Stimulated activated CD4-positive, alpha-beta T cell treated with anti-CD3 and anti-CD28 coated beads, Interleukin-1b, Interleukin-23, amount 100 ng/mL, for 4 hours (primary cell): ENCODE measurements at places on chromosomes 3 and 15.

DNA sequence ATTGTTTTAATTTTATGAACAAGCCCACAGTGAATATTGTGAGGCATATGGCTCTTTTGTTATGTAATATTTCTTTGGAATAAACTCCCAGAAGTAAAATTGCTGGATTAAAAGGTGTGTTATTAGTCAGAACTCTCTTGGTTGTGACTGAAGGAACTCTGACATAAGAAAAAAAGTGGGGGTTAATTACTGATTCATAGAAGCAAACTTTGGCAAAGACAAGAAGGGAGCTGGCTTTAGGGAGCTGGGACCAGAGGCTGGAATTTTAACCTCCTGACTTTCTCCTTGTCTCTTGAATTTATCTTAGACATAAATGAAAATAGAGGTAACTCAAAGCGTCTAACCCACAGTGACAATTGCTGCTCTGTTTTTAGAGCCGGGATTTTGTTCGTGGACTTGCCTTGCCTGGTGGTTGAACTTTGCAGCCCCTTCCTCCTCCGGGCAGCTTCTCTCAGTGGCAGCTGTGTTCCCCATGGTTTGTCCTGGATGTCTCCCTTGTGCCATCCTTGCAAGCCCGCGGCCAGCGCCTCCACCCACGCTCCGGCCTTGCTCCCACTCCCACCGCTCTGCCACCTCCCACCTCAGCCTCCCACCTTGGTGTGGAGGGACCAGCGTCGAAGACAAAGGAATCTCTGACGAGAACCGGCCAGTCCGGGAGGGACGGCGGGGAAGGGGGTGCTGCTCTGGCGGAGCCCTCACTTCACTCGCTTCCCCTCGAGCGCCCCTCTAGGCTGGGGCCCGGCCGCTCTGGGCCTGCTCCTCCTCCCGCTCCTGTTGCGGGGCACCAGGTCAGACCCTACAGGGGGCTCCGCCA lies 28.0 kb downstream of the ARHGAP31 start:
- DNase-seq = no peak

GRCh38 chr3:38842266-38842965 lies 26.4 kb upstream of the SCN10A start:
- no peak for DNase-seq

DNA sequence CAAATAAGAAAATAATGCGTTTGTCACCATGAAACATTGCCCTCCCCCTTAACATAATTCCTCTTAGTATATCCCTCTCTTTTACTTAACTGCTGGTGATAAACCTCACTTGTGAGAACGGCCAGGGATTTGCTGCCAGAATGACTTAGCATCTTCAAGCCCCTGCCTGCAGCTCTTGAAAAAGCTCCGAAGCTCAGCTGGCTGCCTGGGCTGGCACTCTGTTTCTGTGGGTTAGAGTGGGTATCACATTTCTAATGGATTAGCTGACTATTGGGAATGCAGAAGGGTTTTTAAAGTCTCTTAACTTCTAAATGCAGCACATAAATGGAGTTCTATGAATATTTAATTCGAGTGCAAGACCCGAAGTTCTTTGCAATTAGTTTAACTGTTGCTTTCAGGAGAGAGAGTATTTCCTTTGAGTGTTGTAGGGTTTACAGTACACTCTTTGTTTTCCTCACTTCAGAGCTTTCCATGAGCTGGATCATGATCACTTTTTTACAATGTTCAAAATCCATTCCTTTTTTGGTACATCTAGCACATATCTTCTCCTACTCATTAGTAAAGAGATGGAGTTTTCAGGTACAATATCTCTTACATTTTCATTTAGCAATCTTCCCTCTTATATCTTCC lies 124.7 kb upstream of the RBMS3 start:
- no peak for DNase-seq

- no peak for DNase-seq
Measured at GRCh38 chr15:100439514-100439913, 89.2 kb downstream of the CERS3 start.

DNA sequence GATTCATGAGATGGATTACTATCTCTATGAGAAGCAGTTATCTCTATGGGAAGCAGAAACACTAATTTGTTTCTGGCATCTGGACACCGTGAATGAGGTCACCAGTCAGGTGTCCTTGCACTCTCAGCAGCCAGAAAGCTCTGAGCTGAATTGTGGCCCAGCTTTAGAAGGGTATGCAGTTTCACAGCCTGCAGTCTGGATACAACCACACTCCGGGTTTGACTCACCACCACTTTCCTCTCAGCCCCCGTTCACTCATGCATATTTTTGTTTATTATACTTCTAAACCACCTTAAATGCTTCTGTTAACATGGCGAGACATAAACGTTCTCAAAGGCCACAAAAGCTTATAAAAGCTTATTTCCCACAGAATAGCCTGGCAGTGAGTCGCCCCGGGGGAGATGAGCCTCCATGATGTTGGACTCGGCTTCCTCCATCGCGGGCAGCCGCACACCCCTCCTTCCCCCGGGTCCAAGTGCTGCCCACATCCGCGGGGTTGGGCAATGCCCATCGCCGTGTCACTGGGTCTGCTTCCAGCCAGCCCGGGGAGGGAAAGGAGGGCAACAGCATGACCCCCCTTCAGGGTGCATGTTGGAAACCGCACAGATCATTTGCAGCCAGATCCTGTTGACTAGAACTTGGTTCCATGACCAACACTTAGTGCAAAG lies 16.8 kb upstream of the SLC41A3 start:
- DNase-seq = no peak

DNA sequence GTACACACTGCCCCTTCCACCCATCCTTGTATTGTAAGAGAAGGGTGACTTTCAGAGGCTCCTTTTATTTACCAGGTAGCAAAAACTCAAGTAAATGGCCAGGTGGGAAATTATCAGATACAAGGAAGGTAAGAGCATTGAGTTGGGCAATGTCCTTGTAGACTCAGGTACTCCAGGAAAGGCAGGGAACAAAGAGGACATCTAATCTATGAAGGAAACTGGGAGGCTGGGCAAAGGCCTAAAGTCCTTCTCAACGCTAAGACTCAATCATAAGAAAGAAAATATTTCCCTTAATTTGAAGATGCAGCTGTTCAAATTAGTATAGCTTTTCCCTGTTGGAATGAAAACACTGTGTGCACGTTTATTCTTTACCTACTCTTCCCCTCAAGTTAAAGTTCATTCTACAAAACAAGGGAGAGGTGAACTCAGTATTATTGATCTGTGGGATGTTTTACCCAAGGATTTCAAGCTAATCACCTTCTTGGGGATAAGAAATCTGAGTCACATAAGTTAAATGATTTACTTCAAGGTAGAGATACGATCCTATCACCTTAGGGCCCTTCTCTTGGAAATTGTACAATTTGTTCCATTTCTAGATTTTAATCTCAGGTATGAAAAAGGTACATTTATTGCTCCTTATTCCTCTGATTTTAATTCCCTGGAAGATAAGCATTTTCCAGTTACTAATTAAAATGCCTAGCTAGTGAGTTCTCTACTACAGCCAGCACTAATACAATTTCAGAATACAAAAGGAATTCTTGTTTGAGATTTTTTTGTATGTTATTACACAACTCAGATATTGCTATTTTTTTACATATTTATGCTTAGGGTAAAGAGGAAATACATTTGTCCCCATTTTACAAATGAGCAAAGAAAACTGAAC lies 80.6 kb downstream of the PLD1 start:
- no peak for DNase-seq

GRCh38 chr15:65396283-65396964 lies 18.6 kb upstream of the IGDCC3 start:
- no peak for DNase-seq

- no peak for DNase-seq
Measured at GRCh38 chr15:49620199-49620598, 419 bp downstream of the FAM227B start.

DNA sequence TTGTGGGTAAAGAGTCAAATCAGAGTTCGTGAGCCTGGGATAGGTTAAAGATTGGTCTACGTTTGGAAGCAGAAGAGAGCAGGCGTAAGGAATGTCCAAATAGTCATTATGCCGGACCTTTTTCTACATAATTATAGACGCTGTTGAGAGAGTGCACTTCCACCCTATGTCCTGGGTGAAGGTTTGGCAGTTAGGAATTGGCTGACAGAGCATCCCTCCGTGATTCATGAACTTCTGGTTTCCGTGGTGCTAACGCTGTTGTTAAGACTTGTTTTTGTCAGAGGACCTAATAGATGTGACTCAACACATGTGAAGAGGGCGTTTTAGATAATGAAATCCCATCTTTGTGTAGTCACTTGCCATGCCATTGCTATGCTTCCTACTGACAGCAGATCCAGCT lies 1.1 kb downstream of the EAF1 start:
- no peak for DNase-seq

GRCh38 chr3:124876401-124876878 lies 10.7 kb downstream of the ITGB5 start:
- no peak for DNase-seq

DNA sequence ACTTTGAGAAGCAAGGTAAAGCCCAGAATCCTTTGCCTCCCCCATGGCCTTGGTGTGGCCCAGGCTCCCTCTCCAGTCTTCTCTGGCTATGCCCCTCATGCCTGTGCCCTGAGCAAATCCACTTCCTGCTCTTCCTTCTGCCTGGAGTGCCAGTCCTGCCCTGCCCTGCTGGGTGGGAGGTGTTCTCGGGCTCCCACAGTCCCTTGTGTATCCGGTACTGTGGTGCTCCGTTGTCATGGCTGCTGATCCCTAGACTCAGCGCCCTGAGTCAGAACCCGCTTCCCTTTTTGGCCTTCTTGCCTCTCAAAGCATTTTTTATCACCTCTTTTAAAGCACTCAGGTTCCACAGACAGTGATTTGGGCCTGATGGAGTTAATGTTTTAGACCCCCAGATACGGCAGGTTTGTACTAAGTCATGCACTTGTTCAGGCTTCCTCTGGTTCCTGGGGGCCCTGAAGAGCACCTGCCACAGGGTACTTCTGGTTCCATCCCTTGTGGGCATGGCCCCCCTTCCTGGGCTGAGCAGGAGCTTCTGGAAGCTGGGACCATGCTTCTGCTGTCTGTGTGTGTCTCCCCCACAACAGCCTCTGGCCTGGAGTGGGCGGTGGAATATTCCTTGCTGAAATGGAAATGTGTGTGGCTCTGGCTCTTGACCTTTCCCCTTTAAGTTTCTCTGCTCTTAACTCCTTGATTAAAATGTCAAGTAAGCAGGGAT lies 29.6 kb upstream of the ADAMTS7 start:
- DNase-seq = no peak

DNA sequence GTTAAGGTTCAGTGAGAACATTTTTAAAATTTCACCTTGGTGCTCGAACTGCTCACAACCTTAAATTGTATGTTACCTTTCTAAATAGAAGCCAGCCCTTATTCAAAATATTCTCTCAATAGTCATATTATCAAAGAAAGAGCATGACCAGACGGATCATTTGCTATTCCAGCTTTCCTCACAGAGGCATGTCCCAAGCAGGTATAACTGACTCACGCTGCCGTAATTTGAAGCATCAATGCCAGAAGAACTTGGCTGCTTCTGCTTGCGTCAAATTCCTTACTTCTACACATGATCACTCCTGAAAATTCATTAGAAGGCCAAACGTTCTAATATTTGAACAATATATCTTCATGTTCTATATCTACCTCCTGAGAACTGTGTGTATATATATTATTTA lies 69.5 kb upstream of the VGLL4 start:
- no peak for DNase-seq

- DNase-seq = no peak
Measured at GRCh38 chr3:46927718-46928073, 48.8 kb downstream of the CCDC12 start.

- DNase-seq = no peak
Measured at GRCh38 chr3:126105691-126106187, 21.8 kb upstream of the SLC41A3 start.

DNA sequence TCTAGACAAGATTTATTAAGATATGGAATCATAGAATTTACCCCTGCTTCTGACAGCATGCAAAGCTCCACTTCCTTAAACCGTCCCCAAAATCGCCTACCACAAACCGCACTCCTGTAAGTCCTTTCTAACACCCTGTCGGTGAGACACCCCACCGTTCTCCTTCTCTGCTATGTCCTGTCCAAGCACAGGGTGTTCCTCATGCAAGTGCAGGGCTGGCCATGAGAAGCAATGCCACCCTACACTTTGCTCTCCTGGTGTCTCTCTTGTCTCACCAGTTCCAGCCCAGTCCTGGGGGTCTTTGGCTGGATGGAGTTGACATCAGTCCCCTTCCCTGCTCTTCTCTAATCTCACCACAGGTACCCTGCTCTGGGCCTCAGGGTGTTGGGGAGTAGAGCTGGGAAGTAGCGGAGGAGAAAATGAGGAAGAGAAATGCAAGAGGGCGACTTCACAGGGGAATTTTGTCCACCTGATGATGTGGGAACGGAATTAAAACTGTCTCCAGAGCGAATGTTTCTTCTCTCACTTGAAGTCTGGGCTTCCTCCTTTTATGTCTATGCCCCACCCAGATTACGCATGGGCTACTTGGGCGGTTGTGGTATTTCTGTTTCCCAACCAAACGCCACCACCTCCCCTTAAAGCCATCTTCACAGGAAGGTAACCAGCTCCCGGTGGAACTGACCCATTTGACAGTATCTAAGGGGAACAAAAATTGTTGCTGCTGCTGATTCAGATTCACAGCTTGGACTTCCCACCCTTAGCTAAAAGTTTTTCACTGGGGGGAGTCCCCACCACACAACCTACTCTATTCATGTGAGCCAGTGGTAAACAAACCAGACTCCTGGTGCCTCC lies 49.9 kb downstream of the CASR start:
- no peak for DNase-seq

- DNase-seq = no peak
Measured at GRCh38 chr3:129228891-129229585, 20.4 kb upstream of the COPG1 start.

DNA sequence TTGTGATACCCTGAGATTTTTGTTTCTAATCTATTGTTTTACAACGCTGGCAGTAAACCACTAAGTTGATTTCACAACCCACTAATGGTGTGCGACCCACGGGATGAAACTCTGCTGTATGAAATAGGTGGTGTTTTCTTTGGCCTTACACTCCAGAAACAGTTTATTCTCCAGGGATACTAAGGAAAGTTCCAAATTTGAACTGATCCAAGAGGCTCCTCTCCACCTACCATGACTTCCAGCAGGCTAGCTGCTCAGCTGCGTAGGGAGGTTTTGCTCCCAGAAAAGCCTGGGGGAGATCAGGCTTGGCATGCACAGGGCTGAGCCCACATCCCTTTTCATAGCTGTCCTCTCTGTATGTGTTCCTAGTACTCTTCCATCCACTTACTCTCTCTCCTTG lies 71.5 kb downstream of the FAM174B start:
- DNase-seq = no peak
